ENCODE measurements at places on chromosomes 13 and 19.

GRCh38 chr19:37928527-37929286 is 21.7 kb downstream of the SIPA1L3 start:
- DNase-seq: no peak

DNA sequence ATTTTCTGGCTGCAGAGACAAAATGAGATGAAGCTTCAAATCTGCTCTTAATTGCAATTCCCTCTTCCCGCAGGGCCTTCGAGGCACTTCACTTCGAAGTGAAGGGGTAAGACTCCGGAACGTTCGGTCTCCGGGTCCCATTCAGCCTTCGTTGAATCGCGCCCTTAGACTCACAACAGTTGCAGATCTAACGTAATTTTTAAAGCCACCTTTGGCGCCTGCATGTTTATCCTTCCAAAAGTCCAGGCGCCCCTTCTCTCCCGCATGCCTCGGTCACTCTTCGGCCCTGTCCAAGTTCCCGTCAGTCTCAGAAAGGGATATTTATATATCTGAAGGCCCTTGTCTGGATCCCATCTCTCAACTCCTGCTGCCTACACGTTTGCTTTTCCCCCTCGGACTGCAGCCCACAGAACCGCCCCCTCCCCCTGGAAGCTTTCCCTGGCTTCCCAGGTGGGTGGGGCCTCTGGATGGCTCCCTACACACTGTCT is 915 bp upstream of the KCTD12 start:
- no peak for DNase-seq

DNA sequence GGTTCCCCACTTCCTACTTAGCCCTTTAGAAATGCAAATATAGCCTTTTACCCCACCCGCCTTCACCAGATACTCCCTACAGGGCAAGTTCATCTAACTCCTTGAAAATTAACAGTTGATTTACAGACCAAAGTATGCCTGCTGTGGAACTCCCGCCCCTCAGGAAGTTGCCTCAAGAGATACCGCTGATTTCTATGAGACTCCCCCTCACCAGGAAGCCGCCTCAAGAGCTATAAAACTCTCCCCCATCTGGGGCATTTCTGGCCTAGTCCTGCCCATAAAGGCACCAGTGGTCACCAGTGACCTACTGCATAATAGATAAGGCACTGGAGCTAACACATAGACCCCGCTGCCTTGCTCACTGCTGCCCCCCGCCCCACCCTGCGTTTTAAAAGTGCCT is 201.7 kb upstream of the UBL3 start:
- DNase-seq: no peak

- DNase-seq: no peak
These were observed 25.6 kb upstream of the NDFIP2 start for GRCh38 chr13:79455331-79455730.

- DNase-seq: no peak
These were observed 47.7 kb downstream of the GSX1 start for GRCh38 chr13:27839809-27840467.

- DNase-seq: no peak
These were observed 2604.5 kb upstream of the PCDH20 start for GRCh38 chr13:64020126-64020525.

- DNase-seq: no peak
These were observed 16.2 kb upstream of the NFIC start for GRCh38 chr19:3350014-3350663.

GRCh38 chr13:29594303-29594709 is 1.2 kb downstream of the SLC7A1 start:
- no peak for DNase-seq

GRCh38 chr13:76874479-76874878 is 11.7 kb downstream of the KCTD12 start:
- DNase-seq: no peak

DNA sequence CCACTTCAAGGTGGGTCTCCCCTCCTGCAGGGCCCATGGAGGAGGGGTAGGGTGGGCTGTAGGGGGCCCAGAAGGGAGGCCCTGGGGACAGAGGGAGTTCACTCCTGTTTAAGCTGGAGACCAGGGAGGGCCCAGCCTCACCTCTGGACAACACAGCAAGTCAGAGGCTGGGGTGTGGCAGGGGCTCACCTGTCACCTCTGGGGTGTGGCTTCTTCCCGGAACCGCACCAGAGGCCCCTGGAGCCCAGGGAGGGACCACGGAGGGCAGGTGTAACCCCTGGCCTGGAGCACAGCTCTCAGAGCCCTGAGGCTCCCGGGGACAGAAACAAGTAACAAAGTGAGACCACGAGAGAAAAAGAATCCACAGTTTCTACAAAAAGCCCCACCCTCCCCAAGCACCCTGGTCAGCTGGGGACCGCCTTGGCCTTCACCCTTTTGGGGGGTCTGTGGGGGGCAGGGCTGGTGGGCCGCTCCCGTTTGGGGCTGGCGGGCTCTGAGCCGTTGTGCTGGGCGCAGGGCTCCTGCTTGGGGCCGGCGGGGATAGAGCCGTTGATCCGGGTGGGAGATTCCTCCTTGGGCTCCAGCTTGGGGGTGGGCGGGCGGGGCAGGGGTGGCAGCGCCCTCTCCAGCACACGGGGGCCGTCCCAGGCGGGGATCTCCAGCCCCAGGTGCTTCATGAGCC is 8.0 kb downstream of the SIRT6 start:
- DNase-seq: no peak

- DNase-seq: no peak
These were observed 607.3 kb downstream of the UQCRFS1 start for GRCh38 chr19:28605501-28606268.

DNA sequence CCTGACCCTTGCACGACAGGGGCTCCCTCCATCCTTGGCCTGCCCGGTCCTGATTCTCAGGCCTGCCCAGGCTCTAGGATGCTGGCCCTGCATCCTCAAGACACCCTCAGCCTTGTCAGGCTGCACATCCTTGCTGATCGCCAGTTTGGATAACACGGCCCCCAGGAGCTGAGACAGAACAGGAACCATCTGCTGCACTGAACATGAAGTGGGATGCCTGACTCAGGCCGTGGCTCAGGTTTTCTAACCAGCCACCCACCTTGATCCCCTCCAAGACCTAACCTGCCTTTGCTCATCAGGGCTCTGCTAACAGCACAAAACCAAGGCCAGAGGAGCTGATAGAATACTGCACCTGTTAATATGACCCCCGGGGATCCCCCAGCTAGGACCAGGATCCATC is 56.0 kb downstream of the EPS15L1 start:
- no peak for DNase-seq

- DNase-seq: peak; percentile 41
These were observed 53.2 kb upstream of the SHKBP1 start for GRCh38 chr19:40523322-40524047.

GRCh38 chr13:25574437-25575411 is 202.9 kb downstream of the ATP8A2 start:
- DNase-seq: peak; percentile 64

GRCh38 chr13:76091076-76091475 is 454.9 kb downstream of the LMO7 start:
- no peak for DNase-seq

DNA sequence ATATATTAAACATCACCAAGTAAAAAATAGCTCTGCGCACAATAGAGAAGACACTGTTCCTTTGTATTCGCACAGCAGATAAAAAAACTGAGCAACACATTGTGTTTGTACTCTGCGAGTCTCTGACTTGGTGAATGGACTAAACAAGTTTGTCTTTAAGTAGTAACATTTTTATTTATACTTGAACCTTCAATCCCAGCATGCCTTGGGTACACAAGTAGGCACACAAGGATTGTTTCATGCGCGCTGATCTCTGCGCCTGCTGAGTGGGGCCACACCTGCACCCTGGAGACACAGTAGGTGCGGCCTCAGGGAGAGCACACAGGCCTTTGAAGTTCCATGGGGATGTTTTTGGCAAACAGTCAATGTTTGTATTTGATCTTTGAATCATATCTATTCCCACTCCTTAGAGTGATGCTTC is 318.9 kb downstream of the MYO16 start:
- DNase-seq: no peak

DNA sequence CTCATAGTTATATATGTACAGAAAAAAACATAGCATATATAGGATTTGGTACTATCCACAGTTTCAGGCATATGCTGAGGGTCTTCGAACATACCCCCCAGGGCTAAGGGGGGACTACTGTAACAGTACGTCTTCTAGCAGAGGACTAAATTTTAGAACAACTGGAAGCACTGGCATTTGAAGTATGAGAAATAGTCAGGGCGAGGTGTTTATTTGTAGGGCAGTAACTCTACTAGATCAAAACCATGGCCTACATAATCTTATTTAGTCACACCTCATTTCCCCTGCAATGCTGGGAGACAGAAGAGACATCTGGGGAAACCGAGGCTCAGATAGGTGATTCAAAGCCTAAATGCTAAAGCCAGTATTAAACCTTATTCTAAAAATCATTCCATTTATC is 245.6 kb downstream of the DCT start:
- DNase-seq: no peak

DNA sequence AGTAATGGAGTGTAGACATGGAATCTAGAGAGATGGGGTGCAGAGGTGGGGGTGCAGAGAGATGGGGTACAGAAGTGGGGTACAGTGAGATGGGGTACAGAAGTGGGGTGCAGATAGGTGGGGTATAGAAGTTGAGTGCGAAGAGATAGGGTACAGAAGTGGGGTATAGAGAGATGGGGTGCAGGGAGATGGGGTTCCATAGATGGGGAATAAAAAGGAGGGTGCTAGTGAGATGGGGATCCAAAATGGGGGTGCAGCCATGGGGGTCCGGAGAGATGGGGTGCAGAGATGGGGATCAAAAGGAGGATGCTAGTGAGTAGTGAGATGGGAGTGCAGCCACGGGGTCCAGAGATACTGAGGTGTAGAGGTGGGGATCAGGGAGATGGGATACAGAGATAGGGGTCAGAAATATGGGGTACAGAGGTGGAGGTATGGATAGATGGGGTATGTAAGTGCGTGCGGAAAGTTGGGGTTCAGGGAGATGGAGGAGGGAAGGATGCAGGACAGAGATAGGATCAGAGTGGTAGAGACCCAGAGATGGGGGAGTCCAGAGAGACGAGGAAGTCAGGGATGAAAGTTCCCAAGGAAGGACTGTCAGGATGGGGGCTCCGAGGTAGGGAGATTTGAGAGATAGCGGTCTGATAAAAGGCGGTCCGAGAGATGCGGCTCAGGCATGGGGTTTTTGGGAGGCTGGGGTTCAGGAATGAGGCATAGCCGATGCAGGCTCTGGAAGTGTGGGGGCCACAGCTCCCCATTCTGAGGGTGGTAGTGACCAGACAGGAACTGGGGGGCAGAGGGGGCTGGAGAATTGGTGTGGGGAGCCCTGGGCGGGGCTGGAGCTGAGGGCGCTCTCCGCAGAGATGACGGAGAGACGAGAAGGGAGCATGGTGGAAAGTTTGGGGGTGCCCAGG is 3.4 kb downstream of the PALM3 start:
- no peak for DNase-seq

Measured in activated T-cell treated with anti-CD3 and anti-CD28 coated beads, Interleukin-2, amount 50 U/mL, for 1 hour (primary cell).